ENCODE measurements at places on chromosomes 11 and 22.

GRCh38 chr11:117976445-117976844 is 9.7 kb upstream of the IL10RA start:
- no peak for DNase-seq

DNA sequence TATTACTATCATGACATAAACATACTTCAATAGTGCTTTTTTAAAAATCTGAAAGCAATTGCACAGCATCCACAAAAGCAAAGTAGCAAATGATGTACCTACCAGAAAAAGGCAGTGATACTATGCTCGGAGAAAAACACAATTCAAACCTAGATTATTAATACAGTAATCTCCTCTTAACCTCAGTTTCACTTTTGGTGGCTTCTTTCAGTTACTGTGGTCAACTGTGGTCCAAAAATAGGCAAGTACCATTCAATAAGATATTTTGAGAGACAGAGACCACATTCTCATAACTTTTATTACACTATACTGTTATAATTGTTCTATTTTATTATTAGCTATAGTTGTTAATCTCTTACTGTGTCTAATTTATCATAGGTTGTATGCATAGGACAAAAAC is 20.8 kb downstream of the KCNA4 start:
- no peak for DNase-seq

GRCh38 chr11:130653838-130654636 is 205.6 kb downstream of the ADAMTS15 start:
- no peak for DNase-seq

DNA sequence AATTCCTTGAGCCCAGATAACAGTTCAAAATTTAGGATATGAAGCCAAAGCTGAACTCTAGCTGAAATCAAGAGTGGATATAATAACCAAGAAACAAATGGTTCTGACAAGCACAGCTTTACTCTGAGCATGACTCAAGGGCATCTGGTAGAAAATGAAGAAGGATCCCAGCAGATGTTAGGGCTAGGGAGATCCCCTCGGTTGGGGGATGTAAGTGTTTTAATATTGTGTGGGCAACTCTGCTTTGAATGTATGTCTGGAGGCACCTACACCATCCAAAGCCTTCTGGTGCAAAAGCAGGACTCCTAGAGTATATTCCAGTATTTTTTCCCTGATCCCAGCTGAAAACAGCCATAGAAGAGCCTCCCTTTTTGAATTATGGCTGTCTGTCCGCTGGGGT is 61.7 kb downstream of the FLI1 start:
- no peak for DNase-seq

GRCh38 chr11:44911029-44911814 is 39.5 kb downstream of the TP53I11 start:
- DNase-seq = peak; percentile 87

GRCh38 chr22:39960791-39961746 is 872 bp downstream of the TMA7B start:
- peak; percentile 83 for DNase-seq

DNA sequence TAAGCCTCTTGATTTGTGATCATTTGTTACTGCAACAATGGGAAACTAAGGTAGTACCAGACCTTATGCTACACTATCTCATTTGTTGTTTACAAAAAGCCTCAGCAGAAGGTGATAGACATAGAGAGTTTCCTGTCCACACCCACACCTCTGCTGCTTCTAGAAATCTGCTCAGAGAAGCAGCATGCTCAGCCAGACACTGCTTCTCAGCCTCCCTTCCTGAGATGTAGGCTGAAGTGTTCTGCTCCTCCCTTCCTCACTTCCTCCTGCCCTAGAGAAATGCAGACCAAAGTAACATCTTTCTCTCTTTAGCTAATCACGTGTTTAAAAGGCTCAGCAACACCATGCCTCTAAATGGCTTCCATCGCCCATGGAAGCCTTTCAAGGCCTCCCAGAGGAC is 88.4 kb downstream of the SLC1A2 start:
- no peak for DNase-seq

- no peak for DNase-seq
These were observed 21.6 kb upstream of the BBOX1 start for GRCh38 chr11:27018902-27019529.

All from activated CD4-positive, alpha-beta T cell treated with anti-CD3 and anti-CD28 coated beads, Interleukin-2, amount 50 U/mL, for 48 hours (primary cell).